ENCODE measurements at places on chromosomes 12 and 14. TPM values are rescaled to one million over a fixed set of nuclear protein-coding genes. Genes with fewer than 3 reads are reported as not detected.

NPFF gene
- not detected for total RNA-seq

GPR137C gene
- total RNA-seq, result 4.4 TPM

CCDC197 gene
- total RNA-seq, result not detected

LRRC10 gene
- not detected for total RNA-seq

NRL gene
- total RNA-seq, result 4.9 TPM

MYH6 gene
- total RNA-seq, result not detected

CEP83 gene
- total RNA-seq, result 3.2 TPM

ZNF605 gene
- 6.4 TPM for total RNA-seq

DNA sequence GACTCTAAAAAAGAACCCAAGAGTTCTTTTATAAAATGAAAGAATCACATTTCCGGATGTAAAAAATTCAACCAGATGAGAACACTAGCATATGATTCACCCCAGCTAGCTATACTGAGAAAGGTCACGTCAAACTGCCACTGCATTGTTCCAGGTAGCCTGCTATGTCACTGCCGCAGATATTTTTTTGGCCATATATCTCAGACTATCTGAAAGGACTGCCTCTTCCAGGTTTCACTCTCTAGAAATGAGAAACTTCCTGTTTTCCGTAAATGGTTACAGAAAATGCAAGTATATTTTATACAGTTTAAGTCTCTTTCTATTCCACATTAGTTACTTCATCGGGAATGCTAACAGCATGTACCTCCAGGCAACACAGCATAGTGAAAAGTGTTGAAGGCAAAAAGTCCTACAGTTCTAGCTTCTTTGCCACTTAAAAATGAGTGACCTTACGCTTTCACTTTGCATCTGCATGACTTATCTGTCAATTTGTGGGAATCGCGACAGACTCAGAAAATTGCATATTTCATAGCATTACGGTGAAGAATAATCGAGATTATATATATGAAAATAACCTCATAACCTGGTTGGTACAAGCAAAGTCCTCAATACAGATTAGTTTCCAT lies 105.2 kb downstream of the MED13L start:
- no peak for DNase-seq

GRCh38 chr12:47307680-47308399 lies 228.1 kb upstream of the AMIGO2 start:
- peak; percentile 79 for DNase-seq

- DNase-seq, result peak; percentile 46
Observed at GRCh38 chr12:15220915-15221885, at the start of gene RERG. Gene RERG (minus strand): TSS chr12:15221417. CDS start chr12:15217489, 3,928 bp downstream.

DNA sequence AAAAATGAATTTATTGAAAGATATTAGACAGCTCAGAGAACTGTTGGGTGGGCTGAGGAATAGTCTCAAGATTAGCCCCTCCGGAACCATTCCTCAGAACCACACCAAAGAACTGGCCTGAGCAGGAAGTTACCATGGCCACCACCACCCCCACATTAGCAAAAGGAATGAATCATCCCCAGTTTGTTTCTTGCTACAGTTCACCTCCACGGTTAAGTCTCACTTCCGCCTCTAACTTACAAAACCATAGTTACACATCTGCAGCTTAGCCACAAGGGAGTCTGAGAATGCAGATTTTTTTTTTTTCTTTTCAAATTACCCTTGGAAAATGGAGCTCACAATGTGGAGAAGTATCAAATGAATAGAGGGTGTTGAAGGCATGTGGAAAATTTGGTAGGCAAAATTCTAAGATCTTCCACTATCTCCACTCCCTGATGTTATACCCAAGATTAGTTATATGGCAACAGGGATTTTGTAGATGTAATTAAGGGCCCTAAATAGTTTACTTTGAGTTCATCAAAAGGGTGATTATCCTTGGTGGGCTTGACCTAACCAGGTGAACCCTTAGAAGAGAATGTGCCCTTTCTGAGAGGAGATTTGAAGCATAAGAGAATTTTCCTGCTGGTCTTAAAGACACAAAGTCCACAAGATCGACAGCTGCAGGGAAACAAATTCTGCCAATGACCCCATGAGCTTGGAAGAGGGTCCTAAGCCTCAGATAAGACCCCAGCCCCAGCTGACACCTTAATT lies 129.8 kb upstream of the KRR1 start:
- DNase-seq, result peak; percentile 96

DNA sequence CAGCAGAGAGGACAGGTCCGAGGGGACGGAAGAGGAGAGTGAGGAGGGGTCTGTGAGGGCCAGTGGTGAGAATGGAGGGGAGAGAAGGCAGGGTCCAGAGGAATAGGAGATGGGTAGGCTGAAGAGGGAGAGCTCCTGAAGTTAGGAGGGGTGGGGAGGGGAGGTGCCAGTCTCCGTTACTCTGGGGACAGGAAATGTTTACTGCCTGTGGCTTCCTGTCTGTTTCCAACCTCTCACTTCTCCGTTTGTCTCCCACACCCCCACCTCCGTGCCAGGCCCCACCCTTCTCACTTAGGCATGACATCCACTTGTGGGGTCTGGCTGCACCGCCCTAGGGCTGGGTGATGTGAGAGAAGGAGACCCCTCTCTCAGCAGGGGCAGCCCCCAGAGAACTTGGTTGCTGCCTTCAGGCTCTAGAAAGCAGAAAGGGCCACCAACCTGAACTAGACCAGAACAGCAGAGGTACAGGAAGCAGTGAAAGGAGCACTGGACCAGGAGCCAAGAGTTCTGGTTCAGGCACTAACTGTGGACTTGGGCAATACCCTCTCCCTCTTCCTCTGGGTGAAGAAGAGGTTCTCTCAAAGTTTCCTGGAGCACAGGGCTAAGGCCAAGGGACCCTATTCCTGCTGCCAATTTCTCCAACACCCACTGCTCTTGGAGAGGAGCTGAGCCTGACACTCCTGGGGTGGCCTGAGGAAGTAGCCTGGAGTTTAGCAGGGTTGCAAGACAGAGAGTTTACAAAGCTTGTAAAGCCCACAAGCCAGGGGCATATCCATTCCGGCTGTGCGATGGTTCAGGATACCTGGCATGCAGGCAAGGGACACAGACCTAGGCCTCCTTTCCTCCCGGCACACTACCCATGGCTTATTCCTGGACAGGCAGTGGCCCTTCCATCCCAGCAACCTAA lies 5.5 kb downstream of the ITGA5 start:
- DNase-seq, result peak; percentile 81

DNA sequence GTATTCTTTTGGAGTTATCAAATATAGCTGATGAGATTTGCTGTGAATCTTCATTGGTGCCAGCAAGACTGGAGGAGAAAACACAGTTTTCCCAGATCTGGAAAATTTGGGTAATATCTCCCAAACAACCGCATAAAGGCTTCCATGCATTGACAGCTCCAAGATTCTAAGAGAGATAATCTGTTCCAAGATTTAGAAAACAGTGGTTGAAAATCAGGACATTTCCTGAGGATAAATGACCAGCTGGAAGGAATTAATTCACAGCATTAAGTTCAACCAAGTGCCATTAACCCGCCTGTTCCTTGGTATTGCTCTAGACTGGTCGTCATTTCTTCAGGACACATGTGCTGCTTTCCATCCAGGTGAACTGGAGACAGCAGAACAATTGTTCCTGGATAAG lies 147.9 kb upstream of the PRICKLE1 start:
- DNase-seq, result no peak

GRCh38 chr12:110015132-110015531 lies 15.9 kb downstream of the ANKRD13A start:
- DNase-seq, result no peak

DNA sequence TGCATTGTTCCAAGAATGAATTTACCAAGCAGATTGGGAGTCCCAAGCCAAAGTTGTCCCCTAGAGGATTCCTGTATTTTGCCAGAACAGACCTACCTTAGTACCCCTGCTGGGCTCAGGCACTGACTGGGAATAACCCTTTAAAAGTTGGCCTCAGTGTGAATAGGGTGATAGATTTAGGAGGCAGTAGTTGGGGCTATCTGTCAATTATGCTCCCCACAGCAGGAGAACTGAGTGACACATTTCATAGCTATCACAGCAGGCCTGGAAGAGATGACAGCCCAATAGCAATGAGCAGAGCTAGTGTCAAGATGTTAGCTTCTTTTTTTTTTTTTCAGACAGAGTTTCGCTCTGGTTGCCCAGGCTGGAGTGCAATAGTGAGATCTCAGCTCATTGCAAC lies 14.3 kb upstream of the LRP6 start:
- no peak for DNase-seq
